ENCODE measurements at places on chromosomes 3 and 15.

- DNase-seq: no peak
Observed at GRCh38 chr3:188244395-188244861, 90.5 kb downstream of the LPP start.

GRCh38 chr3:156148345-156148945 is 28.1 kb downstream of the KCNAB1 start:
- no peak for DNase-seq

DNA sequence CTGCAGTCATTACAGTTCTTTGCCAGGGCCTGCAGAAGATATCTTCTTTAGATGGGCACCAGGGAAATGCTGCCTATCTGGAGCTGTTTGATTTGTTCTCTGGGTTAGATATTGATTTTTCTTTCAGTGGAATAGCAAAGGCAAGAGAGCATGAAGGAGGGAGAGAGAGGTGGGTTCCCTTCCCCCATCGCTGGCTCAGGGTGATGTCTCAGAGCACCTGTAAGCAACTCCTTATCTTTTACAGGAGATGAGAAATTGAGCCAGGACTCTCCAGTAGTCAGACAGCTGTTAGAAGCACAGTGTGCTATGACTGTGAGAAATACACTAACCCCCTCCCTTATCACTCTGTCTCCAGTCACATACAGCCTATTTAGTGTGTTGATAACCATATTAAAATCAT is 89.3 kb upstream of the SLC24A5 start:
- no peak for DNase-seq

GRCh38 chr3:160768031-160768430 is 12.0 kb downstream of the PPM1L start:
- no peak for DNase-seq

DNA sequence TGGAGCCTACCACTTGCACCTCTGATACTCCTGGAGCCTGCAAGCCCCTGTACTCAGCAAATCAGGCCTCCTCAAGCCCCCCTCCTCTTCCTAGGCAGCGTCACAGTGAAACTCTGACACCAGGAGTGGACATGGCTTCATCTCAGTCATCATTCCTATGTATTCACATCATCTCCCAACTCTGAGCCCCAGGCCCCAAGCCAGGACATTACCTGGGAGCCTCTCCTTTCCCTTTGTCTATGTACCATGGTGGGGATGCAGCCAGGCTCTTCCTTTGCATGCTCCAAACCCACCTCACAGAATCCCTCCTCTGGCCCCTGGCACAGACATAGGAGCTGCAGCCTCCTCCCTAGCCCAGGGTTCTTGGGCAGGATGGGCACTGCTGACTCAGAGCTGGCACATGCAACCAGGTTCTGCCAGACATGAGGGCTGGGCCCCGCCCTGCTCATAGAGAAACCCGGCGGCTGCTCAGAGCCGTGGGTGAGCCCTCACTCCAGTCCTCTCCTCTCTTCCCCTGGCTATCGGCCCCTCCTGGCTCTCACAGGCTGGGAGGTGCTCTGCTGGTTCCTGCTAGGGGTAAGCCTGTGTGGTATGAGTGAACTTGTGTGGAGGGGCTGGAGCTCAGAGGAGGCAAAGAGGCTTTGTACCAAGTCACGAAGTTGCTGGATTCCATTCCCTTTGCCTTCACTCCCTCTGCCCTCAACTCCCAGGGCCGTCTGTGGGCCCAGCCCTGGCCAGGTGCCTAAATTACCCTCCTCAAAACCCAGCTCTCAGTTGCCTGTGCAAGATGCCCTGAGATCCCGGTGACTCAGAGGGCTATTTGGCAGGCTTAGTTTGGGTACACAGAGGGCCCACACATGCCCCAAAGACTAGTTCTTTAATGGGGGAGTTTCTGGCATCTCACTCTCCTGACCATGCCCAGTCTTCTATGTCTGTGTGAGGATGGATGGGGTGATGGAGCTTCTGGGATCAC is 1.9 kb upstream of the PLCD1 start:
- DNase-seq: no peak

GRCh38 chr3:47347217-47347801 is 33.5 kb upstream of the PTPN23 start:
- DNase-seq: peak; percentile 55

- DNase-seq: no peak
Observed at GRCh38 chr3:42306499-42306898, 40.5 kb upstream of the CCK start.

DNA sequence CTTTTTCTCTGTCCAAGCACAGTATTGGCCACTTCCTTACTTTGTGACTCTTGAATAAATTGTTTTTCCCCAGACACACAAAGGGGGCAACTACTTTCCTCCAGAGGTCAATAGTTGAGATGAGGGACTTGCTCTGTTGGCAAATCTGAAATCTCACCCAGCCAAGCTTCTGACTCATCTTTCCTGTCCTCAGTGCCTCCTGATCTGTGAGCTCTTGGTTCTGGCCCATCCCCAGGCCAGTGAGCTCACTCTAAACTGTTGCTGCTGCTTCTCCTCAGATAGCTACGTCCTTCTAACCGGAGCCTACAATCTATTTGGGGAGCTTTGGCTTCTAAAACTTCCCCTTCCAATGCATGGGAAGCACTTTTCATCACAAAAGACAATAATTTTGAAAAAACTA is 50.0 kb upstream of the NMD3 start:
- DNase-seq: peak; percentile 57

- DNase-seq: no peak
Observed at GRCh38 chr3:30435861-30436331, 170.5 kb upstream of the TGFBR2 start.

DNA sequence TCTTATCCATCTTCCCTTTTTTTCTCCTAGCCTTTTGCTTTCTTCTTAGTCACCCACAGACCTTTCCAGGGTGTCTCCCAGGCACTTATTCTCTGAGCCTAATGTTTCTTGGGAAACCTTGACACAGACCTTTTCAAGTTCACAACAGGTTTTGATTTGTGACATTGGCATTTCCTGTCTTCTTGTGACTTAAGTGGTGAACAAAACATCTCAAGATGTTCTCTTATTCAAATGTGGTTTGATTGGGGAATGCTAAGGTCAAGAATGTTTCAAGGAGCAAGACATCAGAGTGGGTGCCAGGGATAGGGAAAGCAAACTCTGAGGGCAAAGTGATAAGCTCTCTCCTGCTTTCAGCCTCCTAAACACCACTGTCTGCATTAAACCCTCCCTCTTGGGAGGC is 68.2 kb upstream of the GSK3B start:
- DNase-seq: peak; percentile 45

DNA sequence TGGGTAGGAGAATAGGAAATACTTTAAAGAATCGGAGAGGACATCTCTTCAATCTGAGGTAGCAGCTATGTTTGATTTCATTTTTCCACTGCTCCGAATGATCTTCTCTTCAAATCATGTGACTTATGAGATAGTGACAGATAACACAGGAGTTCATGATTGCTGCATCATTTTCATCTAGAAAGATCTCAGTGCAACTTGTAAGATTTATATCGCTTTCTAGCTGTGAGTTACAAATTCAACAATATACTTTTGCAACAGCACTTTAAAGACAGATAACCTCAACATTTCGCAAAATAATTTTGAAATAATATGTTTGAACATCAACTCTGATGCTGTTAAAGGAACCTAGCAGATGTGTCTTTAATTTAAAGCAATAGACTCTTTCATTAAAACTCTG is 99.9 kb upstream of the CCDC80 start:
- no peak for DNase-seq

DNA sequence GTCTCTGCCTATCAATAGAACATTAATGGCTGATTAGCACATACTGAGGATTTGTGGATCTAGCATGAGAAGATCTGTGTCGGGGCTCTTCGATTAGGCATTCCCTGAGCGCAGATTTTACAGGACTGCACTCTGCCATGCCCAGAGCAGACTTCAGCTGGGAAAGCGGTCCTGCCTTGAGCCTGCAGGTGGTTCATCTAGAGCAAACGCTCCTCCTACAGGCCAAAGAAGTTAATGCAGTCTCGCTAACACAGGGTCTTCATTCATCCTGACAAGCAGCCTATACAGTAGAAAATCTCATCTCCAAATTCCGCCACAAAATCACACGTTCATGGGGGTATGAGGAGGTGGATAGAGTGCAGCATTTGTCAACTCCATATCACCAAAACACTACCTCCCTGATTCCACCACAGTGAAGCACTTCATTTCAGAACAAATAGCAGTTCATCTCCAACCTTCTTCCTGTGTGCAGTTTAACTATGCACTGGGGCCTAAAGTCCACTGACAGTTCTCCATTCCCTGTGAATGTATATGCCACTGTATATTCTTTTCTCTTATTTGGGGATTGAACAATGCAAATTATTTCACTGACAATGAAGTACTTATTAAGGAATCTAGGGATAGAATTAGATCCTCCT is 405.8 kb downstream of the IGSF11 start:
- DNase-seq: no peak

- DNase-seq: no peak
Observed at GRCh38 chr3:188721990-188722389, 449.8 kb upstream of the TPRG1 start.

- DNase-seq: no peak
Observed at GRCh38 chr15:79496838-79497237, 64.7 kb downstream of the MINAR1 start.

GRCh38 chr15:39310633-39311032 is 270.2 kb upstream of the THBS1 start:
- DNase-seq: no peak

DNA sequence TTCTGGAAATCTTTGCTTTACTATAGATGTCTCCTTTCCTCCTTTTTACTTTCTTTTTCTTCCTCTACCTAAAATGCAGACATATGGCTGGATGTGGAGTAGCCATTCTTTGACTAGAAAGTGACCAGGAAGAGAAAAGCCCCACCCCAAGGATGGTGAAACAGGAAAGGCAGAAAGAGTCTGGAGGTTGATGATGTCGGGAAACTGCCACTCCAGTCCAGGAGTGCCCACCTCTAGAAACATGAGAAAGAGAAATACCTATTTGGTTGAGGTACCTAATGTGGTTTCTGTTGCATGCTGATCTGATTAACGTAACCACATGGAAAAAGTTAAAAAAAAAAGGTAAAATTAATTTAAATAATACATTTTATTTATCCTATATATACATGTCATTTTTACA is 55.2 kb upstream of the SSR3 start:
- DNase-seq: no peak

GRCh38 chr3:101146946-101147345 is 153.7 kb upstream of the ABI3BP start:
- no peak for DNase-seq

DNA sequence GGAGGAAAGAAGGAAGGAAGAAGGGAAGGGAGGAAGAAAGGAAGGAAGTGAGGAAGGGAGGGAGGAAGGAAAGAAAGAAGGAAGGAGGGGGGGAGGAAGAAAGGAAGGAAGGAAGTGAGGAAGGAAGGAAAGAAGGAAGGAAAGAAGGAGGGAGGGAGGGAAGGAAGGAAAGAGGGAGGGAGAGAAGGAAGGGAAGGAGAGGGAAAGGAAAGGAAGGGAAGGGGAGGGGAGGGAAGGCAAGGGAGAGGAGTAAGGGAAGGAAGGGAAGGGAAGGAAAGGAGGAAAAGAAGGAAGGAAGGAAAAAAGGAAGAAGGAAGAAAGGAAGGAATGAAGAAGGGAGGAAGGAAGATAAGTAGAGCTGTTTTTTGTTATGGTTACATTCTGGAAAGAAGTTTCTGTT is 141.2 kb downstream of the LRRC3B start:
- DNase-seq: no peak

GRCh38 chr15:64493641-64494040 is 33.3 kb downstream of the ZNF609 start:
- no peak for DNase-seq

DNA sequence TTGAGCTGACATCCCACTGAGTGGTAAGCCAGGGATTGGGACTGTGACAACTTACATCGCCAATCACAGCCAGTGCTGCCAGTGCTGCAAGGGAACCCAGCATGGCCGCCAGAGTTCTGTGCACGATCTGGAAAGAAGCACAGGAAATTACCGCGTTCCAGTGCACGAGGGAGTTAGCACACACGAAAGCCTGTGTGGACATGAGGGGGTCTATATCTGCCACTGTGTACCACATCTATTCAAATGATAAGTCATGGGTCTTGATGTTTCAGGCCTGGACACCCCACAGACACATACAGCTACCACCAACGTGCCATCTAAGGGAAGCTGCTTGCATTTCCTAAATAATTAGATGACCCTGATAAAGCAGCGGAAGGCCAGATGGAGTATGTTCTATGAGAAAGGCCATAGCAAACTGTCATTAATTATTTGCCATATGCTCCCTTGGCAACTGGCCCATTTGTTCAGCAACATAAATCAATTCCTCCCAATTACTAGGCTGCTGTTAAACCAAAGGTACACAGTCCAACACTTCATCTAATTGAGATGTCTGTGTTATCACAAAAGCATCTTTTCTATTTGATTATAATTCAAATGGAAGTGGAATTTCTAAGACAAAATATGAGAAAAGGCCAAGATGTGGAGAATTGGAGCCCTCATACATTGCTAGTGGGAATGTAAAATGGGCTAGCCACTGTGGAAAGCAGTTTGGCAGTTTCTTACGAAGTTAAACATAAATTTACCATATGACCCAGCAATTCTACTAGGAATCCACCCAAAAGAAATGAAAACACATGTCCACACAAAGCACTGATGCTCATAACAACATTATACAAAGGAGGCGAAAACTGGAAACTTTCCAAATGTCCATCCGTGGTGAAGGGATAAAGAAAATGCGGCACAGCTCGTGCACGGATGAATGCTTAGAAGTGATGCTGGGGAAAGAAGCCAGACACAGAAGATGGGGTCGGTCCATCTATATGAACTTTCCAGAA is 108.3 kb downstream of the OCA2 start:
- DNase-seq: no peak

GRCh38 chr15:92709110-92709790 is 53.7 kb upstream of the FAM174B start:
- DNase-seq: no peak

DNA sequence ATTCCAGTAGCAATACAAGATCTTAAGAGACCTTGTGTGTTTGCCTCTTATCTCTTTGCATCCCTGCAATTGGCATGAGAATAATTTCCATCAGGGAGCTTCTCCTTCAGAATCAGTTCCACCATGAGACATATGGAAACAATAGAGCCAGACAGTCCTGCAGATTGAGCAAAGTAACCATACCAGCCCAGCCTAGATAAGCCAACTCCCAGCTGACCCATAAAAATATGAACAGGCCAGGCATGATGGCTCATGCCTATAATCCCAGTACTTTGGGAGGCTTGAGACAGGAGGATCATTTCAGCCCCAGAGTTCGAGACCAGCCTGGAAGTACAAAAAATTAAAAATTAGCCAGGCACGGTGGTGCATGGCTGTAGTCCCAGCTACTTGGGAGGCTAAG is 12.7 kb downstream of the CNTN3 start:
- peak; percentile 21 for DNase-seq

DNA sequence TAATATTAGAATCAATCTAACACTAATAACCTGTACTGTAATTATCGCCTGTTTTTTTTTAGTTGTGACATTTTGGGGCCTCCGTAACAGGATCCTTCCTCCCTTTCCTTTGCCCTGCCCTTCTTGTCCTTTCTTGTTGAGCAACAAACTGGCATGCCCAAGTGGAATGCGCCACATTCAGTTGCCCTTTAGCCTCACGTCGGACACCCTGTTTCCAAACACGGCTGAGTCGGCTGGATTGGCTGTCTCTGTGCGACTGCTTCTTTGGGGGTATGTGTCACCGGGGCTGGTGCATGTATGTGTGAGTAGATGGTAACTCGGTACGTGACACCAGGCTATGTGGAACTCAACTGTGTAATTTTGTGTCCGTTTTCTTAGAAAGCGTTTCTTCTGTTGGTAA is 24.1 kb downstream of the TRAK1 start:
- DNase-seq: no peak

- no peak for DNase-seq
Observed at GRCh38 chr3:61333192-61333961, 82.1 kb upstream of the FHIT start.

GRCh38 chr15:41948490-41948889 is 23.9 kb downstream of the EHD4 start:
- DNase-seq: no peak

All from AG09309 (cell line).